NCI-H187 treated with DMSO at 0.1 percent for 48 hours (cell line): ENCODE measurements at places on chromosomes 12 and 14.

GRCh38 chr12:47714826-47715386, 9.1 kb upstream of the RPAP3 start:
- no peak for DNase-seq

- DNase-seq = no peak
Observed at GRCh38 chr14:69183735-69184134, 7.6 kb upstream of the EXD2 start.

GRCh38 chr12:106586278-106586802, 3.5 kb downstream of the RFX4 start:
- no peak for DNase-seq

DNA sequence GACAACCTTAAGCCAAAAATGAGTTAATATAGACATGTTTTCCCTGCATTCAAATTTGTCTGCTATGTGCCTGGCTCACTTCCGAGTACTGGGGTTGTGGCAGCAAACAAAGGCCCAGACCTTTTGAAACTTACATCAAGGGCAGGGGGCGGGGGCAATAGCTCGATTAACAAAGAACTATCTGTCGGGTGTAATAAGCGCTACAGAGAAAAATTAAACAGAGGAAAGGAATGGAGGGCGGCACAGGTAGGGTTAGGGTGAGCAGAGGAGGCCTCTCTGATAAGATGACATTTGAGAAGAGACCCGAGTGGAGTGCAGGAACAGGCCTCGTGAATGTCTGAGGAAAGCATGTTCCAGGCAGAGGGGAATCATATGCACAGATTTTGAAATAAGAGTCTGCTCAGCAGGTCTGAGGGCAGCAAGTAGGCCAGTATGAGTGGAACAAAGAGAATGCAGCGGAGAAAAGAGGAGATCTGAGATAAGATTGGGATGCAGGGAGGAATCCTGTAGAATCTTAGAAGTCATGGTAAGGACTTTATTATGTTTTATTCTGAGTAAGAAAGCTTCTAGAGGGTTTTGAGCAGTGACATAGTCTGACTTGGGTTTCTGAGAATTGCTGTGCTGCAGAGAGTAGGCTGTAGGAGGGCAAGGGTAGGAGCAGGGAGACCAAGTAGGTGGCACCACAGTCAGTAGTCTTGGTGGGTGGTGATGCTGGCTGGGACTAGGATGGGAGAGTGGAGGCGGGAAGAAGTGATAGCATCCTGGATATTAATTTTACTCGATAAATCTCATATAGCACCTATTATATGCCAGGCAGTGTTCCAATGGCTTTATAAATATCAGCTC, 52.6 kb downstream of the BICDL1 start:
- DNase-seq = no peak

DNA sequence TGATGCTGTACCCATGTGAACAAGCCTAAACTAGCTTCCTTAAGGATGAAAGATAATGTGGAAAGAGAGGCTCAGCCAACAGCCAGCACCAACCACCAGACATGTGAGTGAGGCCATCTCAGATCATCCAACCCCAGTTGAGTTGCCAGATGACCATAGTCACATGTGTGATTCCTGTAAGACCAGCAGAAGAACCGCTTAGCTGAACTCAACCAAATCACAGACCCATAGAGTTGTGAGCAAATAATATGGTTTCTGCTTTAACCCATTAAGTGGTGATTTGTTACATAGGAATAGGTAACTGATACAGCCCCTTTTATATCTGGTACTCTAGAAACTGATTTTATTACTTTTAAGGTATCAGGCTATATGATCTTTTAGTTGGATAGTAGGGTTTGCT, 17.6 kb upstream of the ELK3 start:
- DNase-seq = no peak

- DNase-seq = no peak
Observed at GRCh38 chr14:105908481-105908911, 382.1 kb downstream of the TMEM121 start.

GRCh38 chr14:78790271-78790670, 620.1 kb downstream of the NRXN3 start:
- no peak for DNase-seq

- DNase-seq = no peak
Observed at GRCh38 chr14:85523624-85524023, 6.3 kb upstream of the FLRT2 start.

DNA sequence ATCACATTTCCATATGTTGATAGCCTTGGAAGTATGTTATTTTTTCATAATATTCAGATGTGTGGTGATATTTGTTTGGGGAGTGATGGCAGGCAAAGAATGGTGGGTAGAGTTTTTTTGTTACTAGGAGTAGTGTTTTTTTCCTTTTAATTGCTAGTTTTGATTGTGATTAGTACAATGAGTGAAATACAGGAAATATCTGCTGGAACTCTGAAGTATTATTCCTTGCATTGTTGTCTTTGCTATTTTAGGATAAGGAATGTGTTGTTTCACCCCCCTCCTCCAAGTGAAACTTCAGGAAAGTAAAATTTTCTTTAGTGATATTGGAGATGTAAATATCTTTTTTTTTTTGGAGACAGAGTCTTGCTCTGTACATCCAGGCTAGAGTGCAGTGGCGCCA, 105.4 kb downstream of the DIP2B start:
- DNase-seq = no peak

DNA sequence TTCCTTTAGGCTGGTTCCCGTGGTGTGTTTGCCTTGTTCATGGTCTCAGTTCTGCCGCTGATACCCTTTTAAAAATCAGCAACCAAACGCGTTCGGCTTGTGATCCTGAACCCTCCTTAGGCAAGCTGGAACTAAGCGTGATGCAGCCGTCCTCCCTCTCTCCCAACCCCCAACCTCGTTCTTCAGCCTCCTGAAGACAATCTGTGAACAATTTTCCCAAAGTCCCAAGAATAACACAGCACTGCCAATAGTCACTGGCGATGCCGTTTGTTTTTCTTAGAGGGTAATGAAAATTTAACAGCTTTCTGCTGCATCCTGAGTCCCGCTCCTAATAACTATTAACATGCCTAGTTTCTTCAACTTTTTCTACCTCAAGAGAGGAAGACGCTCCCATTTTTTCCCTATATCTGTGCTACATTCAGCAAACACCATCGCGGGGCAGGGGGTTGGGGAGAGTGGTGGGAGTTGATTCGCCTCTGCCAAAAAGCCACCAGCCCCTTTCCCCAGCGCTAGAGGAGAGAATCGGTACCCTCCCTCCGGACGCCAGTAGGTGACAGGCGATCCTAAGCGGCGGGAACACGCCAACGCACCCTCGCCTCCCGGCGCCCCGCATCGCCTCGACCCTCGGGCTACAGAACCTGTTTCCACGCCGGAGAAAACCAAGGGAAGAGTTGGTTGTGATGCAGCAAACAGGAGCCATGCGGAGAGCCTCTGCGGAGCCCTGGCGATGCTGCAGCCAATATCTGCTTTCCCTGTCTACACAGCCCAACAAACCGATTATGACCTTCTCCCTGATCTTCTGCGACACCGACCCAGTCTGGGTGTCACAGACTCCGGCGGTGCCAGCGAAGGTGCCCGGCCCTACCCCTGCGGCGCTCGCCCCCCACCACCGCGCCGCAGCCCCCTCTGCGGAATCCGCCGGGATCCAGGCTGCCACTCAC, 752 bp downstream of the PRICKLE1 start:
- no peak for DNase-seq

- DNase-seq = no peak
Observed at GRCh38 chr14:34059037-34059924, 108.4 kb upstream of the EGLN3 start.

GRCh38 chr12:99153293-99153692, 494.3 kb upstream of the GARIN6 start:
- DNase-seq = no peak

DNA sequence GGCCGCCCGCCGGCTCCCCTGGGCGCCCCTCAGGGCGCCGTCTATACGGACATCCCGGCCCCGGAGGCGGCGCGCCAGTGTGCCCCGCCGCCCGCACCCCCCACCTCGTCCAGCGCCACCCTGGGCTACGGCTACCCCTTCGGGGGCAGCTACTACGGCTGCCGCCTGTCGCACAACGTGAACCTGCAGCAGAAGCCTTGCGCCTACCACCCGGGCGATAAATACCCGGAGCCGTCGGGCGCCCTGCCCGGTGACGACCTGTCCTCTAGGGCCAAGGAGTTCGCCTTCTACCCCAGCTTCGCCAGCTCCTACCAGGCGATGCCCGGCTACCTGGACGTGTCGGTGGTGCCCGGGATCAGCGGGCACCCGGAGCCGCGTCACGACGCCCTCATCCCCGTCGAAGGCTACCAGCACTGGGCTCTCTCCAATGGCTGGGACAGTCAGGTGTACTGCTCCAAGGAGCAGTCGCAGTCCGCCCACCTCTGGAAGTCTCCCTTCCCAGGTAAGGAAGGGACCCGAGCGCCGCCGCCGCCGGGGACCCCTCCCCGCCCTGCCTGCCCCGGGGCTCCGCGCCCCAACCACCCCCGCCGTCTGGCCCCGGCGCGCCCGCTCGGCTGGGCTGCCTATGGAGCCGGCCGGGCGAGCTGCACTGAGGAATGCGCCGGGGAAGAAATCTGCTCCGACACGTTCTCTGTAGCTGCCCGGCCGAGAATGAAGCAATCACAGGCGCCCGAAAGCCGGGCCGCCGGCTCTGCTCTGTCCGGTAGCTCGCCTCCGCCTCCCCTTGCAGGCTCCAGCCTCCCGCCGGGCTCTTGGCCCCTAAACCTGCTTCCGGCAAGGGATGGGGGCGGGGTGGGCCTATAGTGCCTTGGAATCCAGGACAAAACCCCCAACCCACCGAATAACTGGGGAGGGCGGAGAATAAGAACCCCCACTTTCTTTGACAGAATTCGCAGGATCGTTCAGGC, 794 bp downstream of the HOXC13 start:
- no peak for DNase-seq
